CD8-positive, alpha-beta memory T cell (primary cell): ENCODE measurements at places on chromosomes 1 and 21. TPM values are rescaled to one million over a fixed set of nuclear protein-coding genes. Genes with fewer than 3 reads are reported as not detected.

GRCh38 chr1:37807555-37808368, at the start of the genes C1orf122 and YRDC:
Gene C1orf122 (plus strand): TSS chr1:37807790. CDS start chr1:37808405, 615 bp downstream.
Gene YRDC (minus strand): TSS chr1:37808208. CDS start chr1:37808180, 28 bp downstream.
- DNase-seq, result peak; percentile 89
- H3K27me3 ChIP-seq, result no peaks in the 10 kb centered on the region
- H3K36me3 ChIP-seq, result peaks cover 38% of the 10 kb centered on the region
- H3K4me1 ChIP-seq, result peaks cover 28% of the 10 kb centered on the region
- peak within 1 kb of the TSS; percentile 59 for H3K4me3 ChIP-seq

DNA sequence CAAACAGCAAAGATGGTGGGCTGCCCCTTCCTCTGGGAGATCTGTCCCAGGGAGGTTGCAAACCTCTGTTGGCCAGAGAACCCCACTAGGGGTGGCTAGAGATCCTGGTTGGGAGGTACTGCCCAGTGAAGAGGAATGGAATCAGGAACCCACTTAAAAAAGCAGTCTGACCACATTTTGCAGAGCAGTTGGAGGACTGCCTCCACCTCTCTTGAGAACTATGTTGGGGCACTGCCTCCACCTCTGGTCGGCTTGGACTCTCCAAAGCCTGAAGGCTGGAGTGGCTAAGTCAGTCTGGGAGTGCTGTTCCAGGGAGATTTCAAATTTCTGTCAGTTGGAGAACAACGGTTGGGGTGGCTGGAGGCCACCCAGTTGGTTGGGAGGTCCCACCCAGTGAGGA, 58.6 kb downstream of the TNFSF4 start:
- no peak overlapping the region for H3K27ac ChIP-seq
- no peaks in the 10 kb centered on the region for H3K27me3 ChIP-seq
- H3K36me3 ChIP-seq, result no peaks in the 10 kb centered on the region
- H3K4me3 ChIP-seq, result no peak overlapping the region

DNA sequence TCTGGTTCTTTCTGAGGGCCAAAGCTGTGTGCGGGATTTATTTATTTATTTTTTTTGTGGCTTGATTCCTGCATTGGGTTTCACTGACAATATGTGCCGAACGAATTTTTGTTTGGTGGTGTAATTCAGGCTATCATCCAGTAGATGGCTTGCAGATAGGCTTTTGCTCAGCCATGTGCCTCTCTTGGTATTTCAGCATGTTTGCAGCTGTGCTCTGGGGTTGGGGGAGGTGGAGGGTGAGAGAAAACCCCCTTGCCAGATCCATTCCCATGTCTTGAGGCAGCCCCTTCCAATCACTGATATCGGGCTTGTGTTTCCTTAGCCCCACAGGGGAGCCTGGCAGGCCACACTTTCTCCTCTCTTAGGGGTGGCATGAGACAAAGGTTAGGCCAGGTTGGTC, 302.4 kb downstream of the PTGER3 start:
- no peak overlapping the region for H3K4me3 ChIP-seq
- no peaks in the 10 kb centered on the region for H3K36me3 ChIP-seq
- no peak overlapping the region for H3K27ac ChIP-seq
- no peak for DNase-seq
- H3K4me1 ChIP-seq, result no peaks in the 10 kb centered on the region

DNA sequence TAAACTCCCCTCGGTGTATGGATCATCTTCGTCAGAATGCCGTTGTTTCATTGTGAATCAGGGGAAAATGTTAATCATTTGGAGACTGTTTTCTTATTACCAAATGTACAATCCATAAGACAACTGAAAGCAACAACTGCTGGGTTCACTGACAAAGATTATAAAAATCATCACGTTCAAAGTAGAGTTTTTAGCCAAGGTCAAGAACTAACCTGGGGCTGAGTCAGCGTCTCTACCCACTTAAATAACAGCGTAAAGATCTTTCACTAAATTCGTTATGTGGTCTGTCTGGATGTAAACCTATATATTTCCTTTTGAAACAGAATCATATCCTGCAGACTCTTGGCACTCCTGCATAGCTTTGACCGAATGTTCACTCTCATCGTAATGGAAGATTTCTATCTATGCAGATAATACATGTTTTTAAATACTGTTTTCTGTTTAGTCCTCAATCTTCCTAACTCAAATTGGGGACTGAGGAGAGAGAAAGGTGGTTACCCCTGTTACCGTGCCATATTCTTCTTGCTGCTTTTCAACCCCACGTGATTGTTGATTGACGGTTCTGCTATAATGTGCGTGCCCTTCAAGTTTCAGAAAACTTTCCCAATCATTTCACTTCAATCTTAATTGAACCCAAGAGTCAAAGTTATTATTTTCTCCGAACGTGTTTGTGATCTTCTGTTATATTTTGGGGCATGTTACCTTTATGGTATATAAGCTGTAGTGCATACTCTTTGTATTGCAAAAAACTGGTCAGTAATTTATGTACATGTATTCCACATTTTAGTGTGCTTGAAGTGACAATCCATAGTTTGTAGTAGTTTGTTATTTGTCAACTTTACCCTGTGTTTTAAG, 15.6 kb upstream of the NCMAP start:
- peaks cover 10% of the 10 kb centered on the region for H3K36me3 ChIP-seq
- H3K27me3 ChIP-seq, result no peaks in the 10 kb centered on the region
- H3K27ac ChIP-seq, result no peak overlapping the region
- H3K4me3 ChIP-seq, result no peak overlapping the region

GRCh38 chr1:156641761-156642264, at the start of gene BCAN:
Gene BCAN (plus strand): TSS chr1:156642117. CDS start chr1:156646055, 3,938 bp downstream.
- H3K36me3 ChIP-seq, result no peaks in the 10 kb centered on the region
- no peak within 1 kb of the TSS for H3K4me3 ChIP-seq
- peaks cover 51% of the 10 kb centered on the region for H3K27me3 ChIP-seq

- H3K36me3 ChIP-seq, result no peaks in the 10 kb centered on the region
- no peaks in the 10 kb centered on the region for H3K27me3 ChIP-seq
- no peaks in the 10 kb centered on the region for H3K4me1 ChIP-seq
- H3K4me3 ChIP-seq, result no peak overlapping the region
These were observed 47.1 kb downstream of the NFASC start for GRCh38 chr1:204917802-204918201.

DNA sequence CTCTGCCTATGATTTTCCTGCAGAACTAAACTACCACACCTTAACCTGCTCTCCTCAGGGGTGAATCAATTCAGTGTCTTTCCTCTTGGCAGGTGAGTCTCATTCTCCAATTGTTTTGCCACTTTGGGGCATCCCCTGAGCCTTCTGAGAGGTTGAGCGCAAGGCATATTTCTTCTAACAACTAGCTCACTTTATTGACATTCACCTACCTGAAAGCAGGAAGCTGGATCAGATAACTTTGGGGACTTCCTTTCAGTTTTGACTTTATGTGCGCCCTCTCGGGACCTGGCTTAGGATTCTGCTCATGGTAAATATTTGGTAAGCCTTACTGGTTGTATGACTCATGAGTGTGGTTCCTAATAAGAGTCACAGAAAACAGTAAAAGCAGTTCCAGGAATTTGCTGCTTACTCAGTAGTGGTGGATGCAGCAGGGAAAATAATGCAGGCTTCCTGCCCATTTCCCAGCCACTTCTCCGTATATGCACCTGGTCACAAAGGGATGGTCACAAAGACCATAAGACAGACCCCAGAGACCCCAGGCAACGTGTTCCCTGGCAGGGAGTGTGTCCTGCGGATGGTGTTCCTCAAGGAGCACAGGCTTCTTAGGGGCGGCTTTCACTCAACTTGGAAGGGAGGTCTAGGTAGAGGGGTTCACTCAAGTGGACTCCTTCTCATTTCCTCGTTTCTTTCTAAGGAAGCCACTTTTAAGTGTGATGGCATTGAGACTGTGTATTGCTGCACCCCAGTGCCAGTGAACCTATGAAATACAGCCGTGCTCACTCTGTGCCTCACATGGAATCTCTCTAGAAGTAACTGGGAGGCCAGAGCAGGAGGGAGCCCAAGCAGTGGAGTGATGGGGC, 22.0 kb upstream of the BATF3 start:
- no peaks in the 10 kb centered on the region for H3K27me3 ChIP-seq
- H3K4me1 ChIP-seq, result no peaks in the 10 kb centered on the region
- no peak for DNase-seq
- H3K27ac ChIP-seq, result no peak overlapping the region

- no peak overlapping the region for H3K4me3 ChIP-seq
- H3K4me1 ChIP-seq, result peaks cover 24% of the 10 kb centered on the region
- H3K27me3 ChIP-seq, result no peaks in the 10 kb centered on the region
- DNase-seq, result no peak
- H3K27ac ChIP-seq, result no peak overlapping the region
These were observed 6.1 kb upstream of the NPHP4 start for GRCh38 chr1:5998051-5998905.

- DNase-seq, result no peak
- H3K36me3 ChIP-seq, result peaks cover 49% of the 10 kb centered on the region
- H3K27ac ChIP-seq, result no peak overlapping the region
- H3K4me1 ChIP-seq, result no peaks in the 10 kb centered on the region
These were observed 46.5 kb downstream of the EPRS1 start for GRCh38 chr1:219999821-220000220.

- no peak for DNase-seq
- H3K27ac ChIP-seq, result no peak overlapping the region
- H3K27me3 ChIP-seq, result peaks cover 11% of the 10 kb centered on the region
- peaks cover 4% of the 10 kb centered on the region for H3K4me1 ChIP-seq
- H3K4me3 ChIP-seq, result no peak overlapping the region
- H3K36me3 ChIP-seq, result no peaks in the 10 kb centered on the region
These were observed 5.2 kb upstream of the HLX start for GRCh38 chr1:220873868-220874655.

- no peaks in the 10 kb centered on the region for H3K27me3 ChIP-seq
- no peak for DNase-seq
- peaks cover 7% of the 10 kb centered on the region for H3K4me1 ChIP-seq
- H3K4me3 ChIP-seq, result no peak overlapping the region
- H3K27ac ChIP-seq, result no peak overlapping the region
- H3K36me3 ChIP-seq, result no peaks in the 10 kb centered on the region
These were observed 58.5 kb downstream of the HIVEP3 start for GRCh38 chr1:41860214-41860613.

GRCh38 chr1:240611619-240612480, at the start of gene GREM2:
Gene GREM2 (minus strand): TSS chr1:240612155. CDS start chr1:240493475, 118,680 bp downstream.
- H3K27ac ChIP-seq, result no peak within 1 kb of the TSS
- peak within 1 kb of the TSS; percentile 62 for H3K4me3 ChIP-seq
- no peaks in the 10 kb centered on the region for H3K27me3 ChIP-seq
- H3K36me3 ChIP-seq, result no peaks in the 10 kb centered on the region
- peaks cover 17% of the 10 kb centered on the region for H3K4me1 ChIP-seq

- no peaks in the 10 kb centered on the region for H3K36me3 ChIP-seq
- no peak overlapping the region for H3K27ac ChIP-seq
- no peaks in the 10 kb centered on the region for H3K27me3 ChIP-seq
- DNase-seq, result no peak
These were observed 111.7 kb downstream of the RHOU start for GRCh38 chr1:228846952-228847351.

GRCh38 chr1:145706086-145706664, 993 bp downstream of the PDZK1 start:
- no peaks in the 10 kb centered on the region for H3K4me1 ChIP-seq
- no peaks in the 10 kb centered on the region for H3K27me3 ChIP-seq
- H3K27ac ChIP-seq, result no peak overlapping the region
- H3K36me3 ChIP-seq, result no peaks in the 10 kb centered on the region

DNA sequence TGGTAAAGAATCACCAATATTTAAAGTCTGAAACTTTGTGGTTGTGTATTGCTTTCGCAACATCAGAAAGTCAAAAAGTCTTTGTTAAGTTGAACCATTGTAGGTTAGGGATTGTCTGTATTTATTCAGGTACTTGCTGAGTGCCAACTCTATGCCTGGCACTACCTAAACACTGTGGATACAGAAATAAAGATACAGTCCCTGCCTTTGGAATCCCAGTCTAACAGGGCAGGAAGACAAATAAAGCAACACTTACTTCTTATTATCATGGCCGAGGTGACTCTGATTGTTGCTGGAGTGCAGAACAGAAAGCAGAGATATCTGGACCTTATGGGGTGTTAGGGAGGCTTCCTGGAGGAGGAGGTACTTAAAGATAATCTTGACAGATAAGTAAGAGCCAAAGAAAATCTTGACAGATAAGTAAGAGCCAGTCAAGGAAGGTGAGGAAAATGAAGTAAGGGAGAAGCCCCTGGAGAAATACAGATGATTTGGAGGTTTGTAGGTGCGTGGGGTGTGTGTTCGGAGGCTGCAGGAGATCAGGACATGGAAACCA, 11.8 kb upstream of the S100A10 start:
- H3K27ac ChIP-seq, result no peak overlapping the region
- no peak for DNase-seq
- no peaks in the 10 kb centered on the region for H3K36me3 ChIP-seq
- no peaks in the 10 kb centered on the region for H3K4me1 ChIP-seq
- H3K4me3 ChIP-seq, result no peak overlapping the region

- peak; percentile 72 for DNase-seq
- H3K4me3 ChIP-seq, result no peak overlapping the region
- H3K27me3 ChIP-seq, result no peaks in the 10 kb centered on the region
- H3K36me3 ChIP-seq, result no peaks in the 10 kb centered on the region
- H3K27ac ChIP-seq, result no peak overlapping the region
- peaks cover 5% of the 10 kb centered on the region for H3K4me1 ChIP-seq
These were observed 25.6 kb downstream of the S100A10 start for GRCh38 chr1:151968058-151968457.

- no peak for DNase-seq
- peaks cover 40% of the 10 kb centered on the region for H3K4me1 ChIP-seq
- H3K27me3 ChIP-seq, result no peaks in the 10 kb centered on the region
- H3K4me3 ChIP-seq, result peak overlapping the region; percentile 93
- H3K27ac ChIP-seq, result peak overlapping the region; percentile 93
These were observed 904 bp upstream of the PRDX6 start for GRCh38 chr1:173476197-173476664.

- no peak for DNase-seq
- H3K27ac ChIP-seq, result no peak overlapping the region
- no peaks in the 10 kb centered on the region for H3K4me1 ChIP-seq
- H3K36me3 ChIP-seq, result peaks cover 7% of the 10 kb centered on the region
- H3K4me3 ChIP-seq, result no peak overlapping the region
These were observed 54.5 kb downstream of the PRDM15 start for GRCh38 chr21:41824466-41825207.

DNA sequence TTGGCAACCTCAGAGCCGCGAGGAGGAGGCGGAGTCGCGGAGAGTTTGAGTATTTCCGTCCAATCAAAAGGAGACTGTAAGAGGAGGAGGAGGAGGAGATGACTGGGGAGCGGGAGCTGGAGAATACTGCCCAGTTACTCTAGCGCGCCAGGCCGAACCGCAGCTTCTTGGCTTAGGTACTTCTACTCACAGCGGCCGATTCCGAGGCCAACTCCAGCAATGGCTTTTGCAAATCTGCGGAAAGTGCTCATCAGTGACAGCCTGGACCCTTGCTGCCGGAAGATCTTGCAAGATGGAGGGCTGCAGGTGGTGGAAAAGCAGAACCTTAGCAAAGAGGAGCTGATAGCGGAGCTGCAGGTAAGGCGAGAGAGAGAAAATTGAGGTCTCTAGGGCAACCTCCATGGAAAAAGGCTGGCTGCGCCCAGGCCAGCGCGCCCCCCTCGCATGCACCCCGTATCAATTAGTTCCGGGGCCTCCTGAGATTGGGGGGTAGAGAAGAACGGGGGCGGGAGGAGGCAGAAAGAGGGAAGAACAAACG, at the start of gene PHGDH:
Gene PHGDH, plus strand, starts transcription at position 131 of the 538 bp plus-strand sequence. Its CDS starts 89 bp downstream, at position 220.
- no peaks in the 10 kb centered on the region for H3K4me1 ChIP-seq
- peak within 1 kb of the TSS; percentile 76 for H3K4me3 ChIP-seq
- H3K27me3 ChIP-seq, result no peaks in the 10 kb centered on the region

SPRR5 gene
- total RNA-seq, result not detected

KCNJ10 gene
- total RNA-seq, result not detected

ESRRG gene
- not detected for total RNA-seq

SAMD13 gene
- 0.39 TPM for total RNA-seq

TRIM67 gene
- total RNA-seq, result not detected

ERVH48-1 gene
- total RNA-seq, result not detected

TTC39A gene
- 0.28 TPM for total RNA-seq

RXFP4 gene
- total RNA-seq, result not detected

RUNX1 gene
- 41.5 TPM for total RNA-seq

HDAC1 gene
- total RNA-seq, result 172 TPM
